ENCODE measurements at places on chromosomes 6 and 20. TPM values are rescaled to one million over a fixed set of nuclear protein-coding genes. Genes with fewer than 3 reads are reported as not detected.

DNA sequence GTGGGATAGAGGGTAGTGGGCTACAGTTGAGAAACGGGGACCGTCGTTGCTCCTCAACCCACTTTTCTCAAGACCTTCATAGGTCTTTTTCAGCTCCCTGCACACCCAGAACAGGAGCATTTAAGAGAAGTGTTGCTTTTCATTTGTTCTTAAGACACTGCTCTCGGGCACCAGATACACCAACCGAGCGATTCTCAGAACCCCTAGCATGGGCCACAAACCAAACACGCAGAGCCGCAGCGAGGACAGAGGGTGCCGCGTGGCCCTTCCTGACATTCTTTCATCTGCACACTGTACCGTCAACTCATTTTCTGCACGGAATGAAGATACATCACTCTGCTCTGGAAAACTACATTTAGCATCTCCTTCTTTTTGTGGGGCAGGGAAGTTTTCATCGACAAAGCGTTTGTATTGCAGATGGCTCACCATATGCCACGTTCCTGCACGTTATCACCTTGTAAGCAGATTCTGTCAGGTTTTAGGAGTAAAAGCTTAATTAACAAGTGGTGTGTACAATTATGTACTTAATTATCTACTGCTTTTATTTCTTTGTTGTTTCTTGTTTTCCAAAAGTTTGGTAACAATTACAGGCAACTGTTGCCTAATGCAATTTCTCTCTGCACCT is 70.4 kb upstream of the MLN start:
- DNase-seq, result no peak

The VWA7 gene
- total RNA-seq, result 0.34 TPM

- DNase-seq, result peak; percentile 5
These were observed at the start of gene HLA-DRB5 for GRCh38 chr6:32529697-32530430. Gene HLA-DRB5 (minus strand): TSS chr6:32530287. CDS start chr6:32530224, 63 bp downstream.

GRCh38 chr6:129485746-129486145 is 224.2 kb downstream of the ARHGAP18 start:
- peak; percentile 17 for DNase-seq

GRCh38 chr6:75273009-75273408 is 11.6 kb downstream of the TMEM30A start:
- no peak for DNase-seq

The TJAP1 gene
- 16.9 TPM for total RNA-seq

The ADAM33 gene
- total RNA-seq, result not detected

The TAP1 gene
- 78.8 TPM for total RNA-seq

DNA sequence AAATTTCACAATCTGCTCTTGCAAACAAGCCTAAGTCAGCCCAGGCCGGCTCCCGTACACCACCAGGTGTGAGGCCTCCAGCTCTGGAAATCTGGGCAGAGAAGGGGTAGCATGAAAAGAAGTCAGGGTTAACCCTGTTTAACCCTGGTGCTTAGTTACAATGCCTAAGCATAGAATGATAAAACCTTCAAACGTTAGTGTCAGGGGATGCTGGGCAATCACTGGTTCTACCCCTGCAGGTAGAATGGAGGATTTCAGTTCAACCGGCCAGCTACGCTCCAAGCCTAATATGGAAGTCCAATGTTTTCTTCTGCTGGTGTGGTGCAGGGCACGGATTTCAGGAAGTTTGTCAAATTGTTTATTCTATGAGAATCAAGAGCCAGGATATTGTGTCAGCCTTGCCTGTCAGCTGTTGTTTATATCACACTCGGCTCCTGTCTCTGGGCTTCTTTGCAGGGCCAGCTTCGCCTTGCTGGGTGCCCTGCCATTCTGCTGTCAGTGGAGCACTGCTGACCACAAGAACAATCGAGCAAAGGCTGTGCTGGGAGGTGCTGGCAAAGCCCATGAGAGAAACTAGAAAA is 20.2 kb upstream of the CD93 start:
- no peak for DNase-seq

DNA sequence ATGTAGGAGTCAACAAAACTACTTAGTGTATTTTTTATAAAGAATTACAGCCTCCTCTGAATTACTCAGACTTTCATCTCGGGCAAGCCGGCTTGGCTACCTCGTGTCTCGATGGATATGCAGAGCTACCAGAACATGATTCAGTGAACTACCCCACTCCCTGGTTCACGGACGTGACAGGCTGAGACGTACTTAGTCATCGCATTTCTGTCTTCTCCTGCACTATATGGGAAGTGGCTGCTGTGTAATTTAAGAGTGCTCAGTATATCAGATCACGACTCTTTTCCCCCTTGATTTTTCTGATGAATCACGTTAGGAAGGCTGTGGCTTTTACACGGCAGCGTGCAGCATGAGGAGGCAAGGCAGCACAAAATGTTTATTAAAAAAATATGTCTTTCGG is 302.7 kb upstream of the ZFP64 start:
- peak; percentile 91 for DNase-seq

DNA sequence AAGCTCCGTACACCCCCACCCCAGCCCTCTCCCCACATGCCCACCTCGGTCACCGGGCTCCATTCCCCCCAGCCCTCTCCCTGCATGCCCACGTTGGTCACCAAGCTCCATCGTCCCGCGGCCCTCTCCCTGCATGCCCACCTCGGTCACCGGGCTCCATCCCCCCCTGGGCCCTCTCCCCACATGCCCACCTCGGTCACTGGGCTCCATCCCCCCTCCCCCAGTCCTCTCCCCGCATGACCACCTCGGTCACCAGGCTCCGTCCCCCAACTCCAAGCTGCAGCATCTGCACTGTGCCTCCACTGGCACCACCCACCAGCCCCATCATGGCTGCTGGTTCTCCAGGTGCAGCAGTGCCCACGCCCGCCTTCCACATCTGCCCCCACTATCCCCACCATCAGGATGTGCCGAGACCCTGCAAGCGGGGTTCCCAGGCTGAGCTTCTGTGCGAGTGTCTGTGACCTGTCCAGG is 16.8 kb downstream of the TAF4 start:
- no peak for DNase-seq

- DNase-seq, result no peak
These were observed 1109.0 kb upstream of the FLRT3 start for GRCh38 chr20:15446373-15446772.

The TRDN gene
- not detected for total RNA-seq

DNA sequence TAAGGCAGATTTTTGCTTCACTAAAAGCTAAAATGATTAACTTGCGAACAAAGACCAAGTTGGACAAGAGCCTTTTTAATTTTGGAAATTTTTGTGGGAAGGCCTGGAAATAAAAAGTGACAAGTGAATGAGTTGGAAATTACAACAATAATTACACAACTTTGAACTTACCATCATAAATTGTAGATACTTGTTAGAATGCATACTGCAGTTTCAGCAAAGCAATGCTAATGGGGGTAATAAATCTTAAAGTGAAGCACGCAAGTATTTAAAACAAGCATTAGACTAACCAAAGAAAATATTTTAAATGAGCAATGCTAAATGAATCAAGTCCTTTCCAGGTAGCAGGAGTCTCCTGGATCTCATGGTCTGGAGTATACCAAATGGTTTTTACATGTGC is 83.2 kb upstream of the EYA4 start:
- no peak for DNase-seq

GRCh38 chr6:6880745-6881437 is 226.9 kb upstream of the RREB1 start:
- no peak for DNase-seq

- no peak for DNase-seq
These were observed 81.7 kb downstream of the YTHDF1 start for GRCh38 chr20:63134201-63134612.
